H1 (cell line): ENCODE measurements at places on chromosomes 4 and X.

DNA sequence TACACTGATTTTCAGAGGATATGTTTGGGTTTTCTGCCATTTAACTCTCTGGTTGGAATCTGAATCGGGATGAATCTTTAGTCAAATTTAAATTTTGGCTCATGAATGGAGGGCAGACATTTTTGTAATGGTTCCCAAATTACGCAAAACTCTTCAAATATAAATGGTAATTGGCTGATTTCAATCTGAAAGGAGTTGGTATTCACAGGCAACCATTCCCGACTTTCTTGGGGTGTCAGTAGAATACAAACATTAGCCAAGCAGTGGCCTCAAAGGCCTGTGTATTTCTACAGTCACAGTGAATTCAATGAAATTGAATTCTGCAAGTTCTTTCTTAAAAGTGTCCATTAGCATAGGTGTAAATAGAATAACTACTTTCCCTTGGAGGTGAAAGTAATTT, 668.8 kb upstream of the PRKX start:
- peak; percentile 13 for DNase-seq

DNA sequence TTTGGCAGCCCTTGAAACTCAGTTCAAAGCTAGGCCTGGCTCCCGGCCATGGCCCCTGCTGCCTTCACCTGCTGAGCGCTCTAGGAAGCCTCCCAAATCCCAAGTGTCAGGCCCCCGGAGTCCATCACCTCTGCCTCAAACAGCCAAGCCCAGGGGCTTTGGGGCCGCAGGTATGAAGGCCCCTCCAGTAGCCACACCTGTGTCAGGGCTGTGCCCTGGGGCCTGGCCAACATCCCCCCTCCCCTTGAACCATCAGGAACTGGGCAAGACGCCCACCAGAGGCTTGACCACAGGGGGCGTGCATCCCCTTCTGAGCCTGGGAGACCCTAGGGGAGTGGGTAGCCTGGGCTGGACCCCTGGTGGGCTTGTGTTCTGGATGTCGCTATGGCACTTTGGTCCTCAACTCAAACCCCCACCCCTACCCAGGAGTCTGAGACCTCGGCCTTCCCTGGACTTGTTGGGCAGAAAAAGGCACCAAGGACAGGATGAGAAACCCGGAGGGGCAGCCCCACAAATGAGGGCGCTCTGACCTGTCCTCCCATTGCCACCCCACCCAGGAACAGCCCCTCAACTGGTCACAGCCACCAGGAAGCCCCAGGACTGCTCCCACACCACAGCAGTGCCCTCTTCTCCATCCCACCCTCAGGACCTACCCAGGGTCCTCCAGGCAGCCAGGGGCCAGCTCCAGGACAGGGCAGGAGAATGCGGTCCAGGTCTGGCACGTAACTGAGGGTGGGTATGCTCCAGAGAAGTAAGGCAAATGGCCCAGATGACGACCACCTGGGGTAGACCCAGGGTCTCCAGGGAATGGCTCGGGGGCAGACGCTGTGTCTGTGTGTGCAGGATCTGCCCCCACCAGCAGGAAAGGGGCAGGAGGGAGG, 4.2 kb upstream of the SLBP start:
- DNase-seq, result no peak

- DNase-seq, result no peak
Measured at GRCh38 chrX:137366018-137366633, 199.8 kb upstream of the ZIC3 start.

DNA sequence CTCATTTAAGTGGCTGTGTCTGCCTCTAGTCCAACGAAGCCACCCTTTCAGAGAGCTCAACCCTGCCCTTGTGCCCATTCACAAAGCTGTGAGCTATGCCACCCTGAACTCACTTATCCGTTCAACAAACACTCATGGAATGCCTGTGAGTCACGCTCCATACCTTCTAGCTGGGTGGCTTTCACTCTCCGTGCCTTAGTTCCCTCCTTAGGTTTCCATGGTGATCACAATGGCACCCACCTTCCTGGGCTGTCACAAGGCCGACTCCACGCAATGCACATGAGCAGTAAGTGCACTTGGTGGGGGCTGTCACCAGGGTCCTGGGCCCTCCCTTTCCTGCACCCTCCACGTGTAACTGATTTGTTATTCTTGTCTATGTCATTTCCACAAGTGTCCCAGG, 37.2 kb upstream of the PPP2R2C start:
- no peak for DNase-seq

- DNase-seq, result no peak
Measured at GRCh38 chr4:41795796-41796385, 47.4 kb upstream of the PHOX2B start.

GRCh38 chr4:911871-912490, 20.1 kb downstream of the GAK start:
- DNase-seq, result no peak

DNA sequence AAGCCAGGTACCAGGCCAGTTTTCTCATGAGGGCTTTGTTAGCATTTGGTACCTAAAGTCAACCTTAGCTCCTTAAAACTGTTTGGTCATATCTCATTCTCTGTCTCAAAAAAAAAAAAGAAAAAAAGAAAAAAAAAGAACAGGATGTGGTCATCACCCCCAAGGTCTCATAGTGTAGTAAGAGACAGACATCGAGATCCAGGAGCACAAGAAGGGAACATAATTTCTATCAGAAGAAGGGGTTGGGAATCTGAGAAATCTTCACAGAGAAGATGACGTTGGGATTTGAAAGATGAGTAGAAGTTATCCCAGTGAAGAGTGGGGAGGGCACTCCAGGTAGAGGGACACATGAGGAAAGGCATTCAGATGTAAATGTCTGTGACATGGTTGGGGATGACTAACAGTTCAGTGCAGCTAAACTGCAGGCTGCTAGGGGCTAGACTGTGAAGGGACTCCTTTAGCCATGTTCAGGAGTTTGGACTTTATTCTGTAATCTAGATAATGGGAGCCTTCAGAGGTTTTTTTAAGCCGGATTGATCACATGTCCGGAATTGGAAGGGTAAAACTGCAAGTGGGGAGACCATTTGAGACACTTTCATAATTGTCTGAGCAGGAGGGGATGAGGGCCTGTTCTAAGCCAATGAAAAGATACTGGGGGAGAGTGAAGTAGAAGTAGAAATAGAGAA, 26.9 kb upstream of the GJB1 start:
- no peak for DNase-seq

DNA sequence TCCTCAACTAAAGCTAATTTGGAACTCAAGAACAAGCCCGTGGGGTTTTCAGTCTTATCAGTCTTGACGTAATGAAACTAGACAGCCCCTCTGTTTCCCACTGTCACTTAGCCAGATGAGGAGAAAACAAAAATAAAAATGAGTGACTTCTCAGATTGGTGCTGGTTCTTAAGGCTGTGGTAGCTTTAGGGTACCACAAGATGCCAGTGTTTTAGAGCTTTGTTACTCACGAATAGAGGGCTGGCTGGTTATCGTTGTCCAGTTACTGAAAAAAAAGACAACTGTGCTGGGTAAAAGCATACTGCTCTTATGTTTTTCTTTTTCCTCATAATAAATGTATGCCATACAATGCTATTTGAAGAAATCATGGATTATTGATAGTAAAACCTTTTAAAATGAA, 796.7 kb downstream of the RAPGEF2 start:
- no peak for DNase-seq

- DNase-seq, result no peak
Measured at GRCh38 chrX:44244008-44244407, 99.5 kb downstream of the EFHC2 start.

DNA sequence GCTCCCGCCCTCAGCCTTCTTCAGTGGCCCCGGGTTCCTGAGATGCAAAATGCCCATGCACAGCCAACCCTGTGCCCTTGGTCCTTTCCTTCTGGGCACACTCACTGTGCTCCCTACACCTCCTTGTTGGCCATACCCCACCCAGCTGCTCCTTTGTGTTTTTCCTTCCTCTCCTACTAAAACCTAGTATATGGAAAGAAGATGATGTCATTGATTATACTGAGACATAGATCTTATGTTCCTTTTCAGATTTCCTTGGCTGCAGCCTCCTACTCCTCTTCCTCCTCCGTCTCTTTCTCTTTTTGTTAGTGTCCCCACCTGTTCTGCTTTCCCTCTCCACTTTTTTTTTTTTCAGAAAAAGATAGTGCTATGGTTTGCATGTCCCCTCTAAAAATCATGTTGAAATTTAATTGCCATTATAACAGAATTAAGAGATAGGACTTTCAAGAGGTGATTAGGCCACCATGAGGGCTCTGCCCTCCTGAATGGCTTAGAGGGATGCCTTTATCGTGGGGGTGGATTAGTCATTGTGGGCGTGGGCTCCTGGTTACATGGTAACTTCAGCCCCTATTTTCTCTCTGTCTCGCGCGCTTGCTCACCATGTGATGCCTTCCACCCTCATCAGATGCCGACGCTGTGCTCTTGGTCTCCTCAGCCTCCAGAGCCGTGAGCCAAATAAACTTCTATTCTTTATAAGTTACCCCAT, 254.9 kb upstream of the GATB start:
- no peak for DNase-seq

GRCh38 chrX:44568196-44568595, 25.5 kb upstream of the FUNDC1 start:
- DNase-seq, result no peak

DNA sequence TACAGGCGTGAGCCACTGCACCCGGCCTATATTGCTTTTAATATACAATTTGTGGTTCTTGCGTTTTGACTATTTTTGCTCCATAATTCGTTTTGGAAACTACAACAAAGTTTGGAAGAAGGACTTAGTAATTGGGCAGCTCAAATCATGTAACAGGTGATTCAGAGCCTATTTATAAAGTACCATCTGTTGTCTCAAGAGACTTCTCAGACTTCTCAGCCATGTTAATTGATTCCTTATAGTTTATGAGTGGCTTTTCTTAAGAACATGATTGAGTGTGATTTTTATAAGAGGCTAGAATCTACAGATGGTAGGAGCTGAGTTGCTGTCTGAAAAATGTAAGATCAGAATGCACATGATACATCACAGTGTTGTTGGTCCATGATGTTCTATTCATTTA, 240.2 kb downstream of the ADGRL3 start:
- DNase-seq, result no peak

GRCh38 chr4:157803845-157804521, 368.8 kb downstream of the GASK1B start:
- no peak for DNase-seq

GRCh38 chr4:90071289-90072235, 55.6 kb upstream of the CCSER1 start:
- no peak for DNase-seq

GRCh38 chr4:73589261-73589847, 30.9 kb downstream of the RASSF6 start:
- DNase-seq, result no peak

GRCh38 chrX:7170898-7171297, 22.9 kb upstream of the PUDP start:
- DNase-seq, result no peak

GRCh38 chrX:6644411-6644810, 109.5 kb upstream of the VCX3A start:
- no peak for DNase-seq

- DNase-seq, result no peak
Measured at GRCh38 chr4:69743476-69744156, 16.8 kb downstream of the SULT1B1 start.

DNA sequence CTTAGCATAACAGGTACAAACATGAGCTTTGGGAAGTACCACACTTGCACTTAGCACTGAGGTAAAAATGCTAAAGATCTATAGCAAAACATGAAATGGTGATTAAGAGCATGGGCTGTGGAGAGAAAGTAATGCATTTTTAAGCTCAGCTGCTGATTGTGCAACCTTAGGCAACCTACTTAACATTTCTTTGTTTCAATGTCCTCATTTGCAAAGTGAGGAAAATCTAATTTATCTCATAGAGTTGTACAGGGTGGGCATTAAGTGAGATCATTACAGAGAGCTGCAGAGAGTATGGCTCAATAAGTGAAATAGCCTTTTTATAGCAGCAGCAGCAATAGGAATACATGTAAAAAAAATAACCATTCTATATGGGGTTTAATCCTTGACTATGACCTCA, 87.0 kb downstream of the PAK3 start:
- no peak for DNase-seq

GRCh38 chr4:7381890-7382633, 52.7 kb downstream of the PSAPL1 start:
- peak; percentile 32 for DNase-seq

DNA sequence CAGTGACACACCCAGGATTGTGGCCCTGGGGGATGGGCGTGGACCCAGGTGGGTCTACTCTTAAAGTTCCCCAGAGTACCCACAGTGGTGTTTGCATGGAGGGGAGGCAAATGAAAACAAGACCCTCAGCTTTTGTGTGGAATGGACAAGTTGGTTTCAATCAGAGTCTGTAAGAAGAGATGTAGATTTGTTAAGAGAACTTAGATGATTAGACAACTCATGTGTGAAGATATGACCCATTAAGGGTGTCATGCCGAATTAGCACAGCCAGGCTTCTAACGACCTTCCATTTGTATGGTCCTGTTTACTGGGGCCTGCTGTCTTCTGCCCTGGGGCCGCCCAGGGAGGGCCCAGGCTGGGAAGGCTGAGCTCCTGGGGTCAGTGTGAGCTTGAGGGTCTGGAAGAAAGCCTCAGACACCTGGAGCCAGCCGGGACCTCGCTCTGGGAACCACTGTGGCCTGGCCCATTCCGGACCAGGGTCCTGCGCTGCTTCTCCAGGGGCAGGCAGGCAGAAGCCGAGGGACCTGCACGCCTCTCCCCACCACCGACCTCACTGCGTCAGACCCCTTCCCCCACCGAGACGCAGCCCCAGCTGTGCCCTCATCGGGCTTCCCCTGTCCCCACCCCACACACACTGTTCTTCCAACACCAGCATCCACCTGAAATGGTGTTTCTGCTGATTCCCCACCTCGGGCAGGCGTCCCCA, 20.4 kb downstream of the UVSSA start:
- no peak for DNase-seq

GRCh38 chr4:162422312-162422711, 258.5 kb upstream of the FSTL5 start:
- no peak for DNase-seq

DNA sequence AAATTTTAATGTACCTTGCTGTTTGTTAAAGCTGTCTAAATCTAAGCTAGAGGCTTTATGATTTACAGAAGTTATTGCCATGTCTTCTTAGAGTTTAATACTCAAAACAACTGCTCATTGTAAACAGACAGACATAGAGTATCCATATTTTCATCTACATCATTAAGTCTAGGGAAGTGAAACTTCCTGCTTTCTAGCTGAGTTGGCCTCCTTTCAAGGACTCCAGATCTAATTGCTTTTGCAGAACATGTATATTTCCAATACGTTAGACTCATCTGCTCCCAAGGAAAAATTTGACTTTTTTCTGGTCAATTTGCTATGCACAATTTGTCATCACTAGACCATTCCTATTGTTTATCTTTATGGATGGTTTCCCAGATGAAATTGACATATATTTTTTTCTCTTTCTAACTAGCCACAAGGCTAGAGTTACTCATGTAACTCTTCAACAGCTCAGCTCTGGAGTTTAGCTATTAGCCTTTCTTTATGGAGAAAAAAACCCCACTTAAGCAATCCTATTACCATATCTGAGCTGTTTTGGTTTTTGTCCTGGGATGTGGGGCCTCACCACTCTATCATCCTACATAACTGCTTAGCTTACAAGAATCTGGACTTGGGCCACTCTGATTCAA, 122.9 kb downstream of the PPA2 start:
- no peak for DNase-seq

- DNase-seq, result no peak
Measured at GRCh38 chrX:136589966-136590365, 58.0 kb downstream of the VGLL1 start.

GRCh38 chrX:55488006-55488592, 1.5 kb downstream of the USP51 start:
- no peak for DNase-seq

GRCh38 chr4:175770555-175770954, 41.5 kb downstream of the GPM6A start:
- no peak for DNase-seq

GRCh38 chr4:82499738-82500434, 61.9 kb downstream of the TMEM150C start:
- no peak for DNase-seq
